Thoracic aorta (tissue), 2 donors: ENCODE measurements at places on chromosomes 1 and 21.
A peak's percentile ranks its signal among the peaks of the same experiment; 100 is the strongest.

- H3K36me3 ChIP-seq = no peaks in the 10 kb centered on the region
- no peak overlapping the region for H3K4me3 ChIP-seq
Observed at GRCh38 chr1:230572121-230573105, 69.9 kb upstream of the COG2 start.

DNA sequence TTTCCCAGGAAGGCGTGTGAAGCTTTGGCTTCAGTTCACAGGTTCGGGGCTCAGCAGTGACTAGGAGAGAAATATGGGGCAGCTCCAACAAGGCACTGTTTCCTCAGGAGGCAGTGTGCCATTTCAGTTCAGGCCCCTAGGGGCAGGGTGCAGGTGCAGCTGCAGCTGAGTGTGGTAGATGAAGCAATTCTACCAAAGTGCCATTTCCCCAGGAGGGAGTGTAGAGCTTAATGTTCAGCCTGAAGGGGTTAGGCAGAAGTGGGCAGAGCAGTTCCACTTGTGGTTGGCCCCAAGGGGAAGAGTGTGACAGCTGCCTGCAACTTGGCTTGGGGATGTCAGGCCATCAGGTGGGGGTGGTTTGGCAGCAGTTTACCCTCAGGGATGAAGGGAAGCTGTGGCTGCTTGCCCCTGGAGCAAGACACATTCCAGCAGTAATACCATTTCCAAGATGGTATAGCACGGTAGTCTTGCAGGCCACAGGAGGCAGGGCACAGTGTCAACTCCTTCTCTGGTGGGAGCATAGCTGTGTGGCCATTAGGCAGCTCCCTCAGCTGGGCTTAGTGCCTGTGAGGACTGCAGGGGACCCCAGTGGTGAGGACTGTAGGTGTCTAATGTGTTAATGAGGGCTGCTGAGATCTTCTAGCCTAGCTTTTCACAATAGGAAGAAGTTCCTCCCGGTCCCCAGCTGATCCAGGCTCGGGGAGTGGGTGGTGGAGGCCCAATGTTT lies 34.7 kb downstream of the RGSL1 start:
- H3K36me3 ChIP-seq = no peaks in the 10 kb centered on the region
- H3K27me3 ChIP-seq = no peaks in the 10 kb centered on the region
- H3K27ac ChIP-seq = no peak overlapping the region
- no peaks in the 10 kb centered on the region for H3K4me1 ChIP-seq

DNA sequence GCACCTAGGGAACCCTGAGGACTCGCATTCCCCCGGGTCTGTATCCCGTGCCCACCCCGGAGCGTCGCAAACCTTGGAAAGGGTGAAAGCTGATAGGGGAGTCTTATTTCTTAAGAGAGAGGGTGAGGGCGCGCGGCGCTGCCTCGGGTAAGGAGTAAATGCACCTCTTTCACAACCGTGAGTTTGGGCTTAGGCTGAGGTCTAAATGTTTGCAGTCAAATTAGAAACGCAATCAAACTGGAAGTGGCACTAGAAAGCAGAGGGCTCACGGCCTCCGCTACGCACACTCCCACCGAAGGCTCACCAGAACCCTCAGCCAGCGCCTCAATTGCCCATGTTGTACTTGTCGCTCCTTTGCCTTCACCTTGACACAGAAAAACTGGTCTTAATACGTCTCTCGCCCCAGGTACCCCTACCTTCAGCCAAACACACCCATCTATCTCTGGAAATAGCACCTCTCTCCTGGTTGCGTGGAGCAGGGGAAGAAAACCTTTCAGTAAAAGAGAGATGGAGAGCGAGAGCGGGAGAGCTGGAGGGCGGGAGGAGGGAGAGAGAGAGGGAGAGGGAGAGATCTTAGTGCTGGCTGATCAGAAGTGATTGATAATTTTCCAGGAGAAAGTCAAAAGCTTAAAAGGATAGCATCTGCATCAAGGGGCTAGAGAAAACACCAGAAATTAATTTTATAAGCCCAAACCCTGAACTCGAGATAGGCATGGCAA lies 1.7 kb upstream of the HLX start:
- no peak for DNase-seq
- H3K27me3 ChIP-seq = no peaks in the 10 kb centered on the region
- no peak overlapping the region for H3K27ac ChIP-seq
- peak overlapping the region; percentile 89 for H3K4me3 ChIP-seq

DNA sequence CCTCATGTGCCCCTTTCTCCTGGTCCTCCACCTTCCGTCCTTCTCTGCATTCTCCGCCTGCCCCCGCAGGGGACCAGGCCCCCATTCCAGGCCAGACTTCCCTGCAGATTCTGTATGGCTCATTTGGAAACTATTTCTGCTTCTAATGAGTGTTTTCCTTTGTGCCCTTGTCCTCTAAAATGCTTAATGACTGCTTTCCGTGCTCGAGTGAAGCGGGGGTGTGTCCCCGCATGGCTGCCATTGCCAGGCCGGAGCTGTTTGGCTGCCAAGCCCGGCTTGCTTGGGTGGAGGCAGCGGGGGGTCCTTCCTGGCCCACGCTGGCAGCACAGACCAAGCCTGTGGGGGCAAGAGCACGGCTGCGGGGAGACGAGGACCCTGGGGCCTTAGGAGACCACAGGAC lies 299.3 kb upstream of the VAMP3 start:
- H3K27me3 ChIP-seq = no peaks in the 10 kb centered on the region
- H3K36me3 ChIP-seq = no peaks in the 10 kb centered on the region
- H3K27ac ChIP-seq = peak overlapping the region; percentile 60

GRCh38 chr1:33234131-33234530 lies 22.2 kb upstream of the ZNF362 start:
- H3K27ac ChIP-seq = no peak overlapping the region
- H3K36me3 ChIP-seq = no peaks in the 10 kb centered on the region
- no peak for DNase-seq

- H3K36me3 ChIP-seq = no peaks in the 10 kb centered on the region
- H3K27me3 ChIP-seq = no peaks in the 10 kb centered on the region
- peaks cover 78% of the 10 kb centered on the region for H3K4me1 ChIP-seq
- DNase-seq = no peak
- peak overlapping the region; percentile 87 for H3K27ac ChIP-seq
Observed at GRCh38 chr1:2314803-2315673, 76.3 kb downstream of the MORN1 start.

DNA sequence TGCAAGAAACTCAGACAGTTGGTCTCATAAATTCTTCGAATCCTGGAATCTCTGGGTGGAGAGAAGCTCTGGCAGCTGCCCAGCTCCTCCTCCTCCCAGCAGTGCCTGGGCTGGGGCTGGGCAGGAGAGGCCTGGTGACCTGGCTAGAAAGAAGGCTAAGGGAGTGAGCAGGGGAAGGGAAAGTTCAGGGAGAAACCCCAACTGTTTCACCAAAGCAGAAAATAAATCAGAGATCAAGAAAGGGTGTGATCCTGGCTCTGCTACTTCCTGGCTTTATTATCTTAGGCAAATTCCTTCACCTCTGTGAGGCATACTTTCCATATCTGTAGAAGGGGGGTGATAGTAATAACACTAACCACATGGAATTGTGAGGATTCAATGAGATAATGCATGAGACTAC lies 8.8 kb upstream of the COL16A1 start:
- peak overlapping the region; percentile 99 for H3K27ac ChIP-seq
- H3K4me3 ChIP-seq = no peak overlapping the region
- peaks cover 54% of the 10 kb centered on the region for H3K4me1 ChIP-seq
- H3K36me3 ChIP-seq = no peaks in the 10 kb centered on the region
- no peak for DNase-seq

- no peak overlapping the region for H3K4me3 ChIP-seq
- H3K4me1 ChIP-seq = no peaks in the 10 kb centered on the region
- DNase-seq = no peak
Observed at GRCh38 chr1:79945391-79945790, 938.9 kb upstream of the ADGRL4 start.

DNA sequence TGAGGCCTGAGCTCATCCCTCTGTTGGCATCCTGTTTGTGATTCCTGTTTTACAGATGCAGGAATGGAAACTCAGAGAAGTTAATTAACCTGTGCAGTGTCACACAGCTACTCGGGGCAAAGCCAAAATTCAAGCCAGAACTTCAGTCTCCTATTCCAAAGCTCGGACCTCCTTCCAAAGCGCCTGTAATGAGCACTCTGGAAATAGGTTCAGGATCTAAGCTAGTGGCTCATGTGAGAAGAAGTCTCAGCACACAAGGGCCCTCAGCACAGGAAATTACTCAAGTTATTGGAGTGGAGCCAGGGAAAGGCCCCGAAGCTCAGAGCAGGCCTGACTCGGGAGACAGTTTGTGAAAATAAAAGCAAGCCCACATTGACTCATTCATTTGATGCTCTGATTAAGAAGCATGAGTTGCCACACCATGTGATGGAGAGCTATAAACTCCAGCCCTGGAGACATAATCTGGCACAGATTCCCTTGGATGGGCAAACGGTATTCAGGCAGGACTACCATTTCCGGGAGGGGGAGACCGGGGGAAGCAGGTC lies 50.6 kb upstream of the LYST start:
- H3K27me3 ChIP-seq = no peaks in the 10 kb centered on the region
- no peaks in the 10 kb centered on the region for H3K36me3 ChIP-seq
- no peak overlapping the region for H3K4me3 ChIP-seq
- DNase-seq = peak; percentile 76

- H3K27me3 ChIP-seq = no peaks in the 10 kb centered on the region
- H3K36me3 ChIP-seq = no peaks in the 10 kb centered on the region
- H3K4me3 ChIP-seq = no peak overlapping the region
Observed at GRCh38 chr21:33886321-33886720, 29.3 kb downstream of the ATP5PO start.

GRCh38 chr1:1137256-1138045 lies 21.6 kb upstream of the C1orf159 start:
- no peak overlapping the region for H3K4me3 ChIP-seq
- no peaks in the 10 kb centered on the region for H3K36me3 ChIP-seq
- H3K27me3 ChIP-seq = no peaks in the 10 kb centered on the region
- DNase-seq = no peak

DNA sequence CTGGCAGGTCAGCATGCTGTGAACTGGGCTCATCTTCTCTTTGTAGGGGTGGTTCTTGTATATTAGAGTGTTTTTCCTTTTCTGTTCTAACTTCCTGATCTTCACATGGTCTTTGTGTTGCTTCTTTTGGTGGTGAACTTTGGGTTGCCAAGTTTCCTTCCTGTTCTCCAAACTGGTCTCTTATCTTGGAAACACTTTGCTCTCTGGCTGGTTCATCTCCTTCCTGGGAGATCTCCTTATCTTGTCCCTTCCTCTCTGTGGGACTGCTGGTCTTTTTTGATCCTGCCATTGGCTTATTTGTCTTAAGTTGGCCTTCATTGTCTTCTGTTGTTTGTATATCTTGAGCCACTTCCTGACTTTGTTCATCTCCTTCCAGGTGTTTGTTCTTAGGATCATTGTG lies 2.1 kb downstream of the TCHHL1 start:
- no peaks in the 10 kb centered on the region for H3K4me1 ChIP-seq
- no peak overlapping the region for H3K4me3 ChIP-seq
- H3K36me3 ChIP-seq = no peaks in the 10 kb centered on the region

GRCh38 chr1:229420765-229421164 lies 13.1 kb downstream of the ACTA1 start:
- no peaks in the 10 kb centered on the region for H3K36me3 ChIP-seq
- H3K27ac ChIP-seq = no peak overlapping the region
- H3K4me1 ChIP-seq = no peaks in the 10 kb centered on the region
- no peak overlapping the region for H3K4me3 ChIP-seq
- H3K27me3 ChIP-seq = no peaks in the 10 kb centered on the region
- DNase-seq = no peak

DNA sequence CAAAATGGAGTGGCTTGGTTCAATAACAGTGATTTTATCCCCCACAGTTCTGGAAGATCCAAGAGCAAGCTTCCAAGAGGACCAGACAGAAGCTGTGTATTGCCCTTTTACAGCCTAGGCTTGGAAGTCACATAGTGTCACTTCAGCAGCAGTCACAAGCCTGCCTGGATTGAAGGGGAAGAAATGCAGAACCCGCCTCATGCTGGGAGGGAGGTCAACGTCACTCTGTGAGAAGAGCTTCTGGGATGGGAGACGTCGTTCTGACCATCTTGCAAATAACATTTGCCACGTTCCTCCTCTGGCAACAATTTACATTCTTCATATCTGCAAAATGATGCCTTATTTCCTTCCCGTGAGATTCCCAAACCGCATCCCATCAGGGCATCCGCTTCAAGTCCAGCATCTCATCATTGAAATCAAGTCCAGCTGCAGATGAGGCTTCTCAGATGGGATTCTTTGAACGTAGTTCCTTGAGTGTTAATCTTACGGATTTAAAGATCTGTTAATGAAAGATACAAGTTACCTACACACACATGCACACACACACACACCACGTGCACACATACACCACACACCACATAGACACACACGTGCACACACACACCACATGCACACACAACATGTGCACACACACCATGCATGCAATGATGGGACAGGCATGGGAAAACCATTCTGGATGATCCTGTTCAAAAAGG lies 23.9 kb upstream of the KIF1B start:
- no peaks in the 10 kb centered on the region for H3K36me3 ChIP-seq
- no peaks in the 10 kb centered on the region for H3K27me3 ChIP-seq
- H3K4me3 ChIP-seq = no peak overlapping the region
- DNase-seq = no peak

DNA sequence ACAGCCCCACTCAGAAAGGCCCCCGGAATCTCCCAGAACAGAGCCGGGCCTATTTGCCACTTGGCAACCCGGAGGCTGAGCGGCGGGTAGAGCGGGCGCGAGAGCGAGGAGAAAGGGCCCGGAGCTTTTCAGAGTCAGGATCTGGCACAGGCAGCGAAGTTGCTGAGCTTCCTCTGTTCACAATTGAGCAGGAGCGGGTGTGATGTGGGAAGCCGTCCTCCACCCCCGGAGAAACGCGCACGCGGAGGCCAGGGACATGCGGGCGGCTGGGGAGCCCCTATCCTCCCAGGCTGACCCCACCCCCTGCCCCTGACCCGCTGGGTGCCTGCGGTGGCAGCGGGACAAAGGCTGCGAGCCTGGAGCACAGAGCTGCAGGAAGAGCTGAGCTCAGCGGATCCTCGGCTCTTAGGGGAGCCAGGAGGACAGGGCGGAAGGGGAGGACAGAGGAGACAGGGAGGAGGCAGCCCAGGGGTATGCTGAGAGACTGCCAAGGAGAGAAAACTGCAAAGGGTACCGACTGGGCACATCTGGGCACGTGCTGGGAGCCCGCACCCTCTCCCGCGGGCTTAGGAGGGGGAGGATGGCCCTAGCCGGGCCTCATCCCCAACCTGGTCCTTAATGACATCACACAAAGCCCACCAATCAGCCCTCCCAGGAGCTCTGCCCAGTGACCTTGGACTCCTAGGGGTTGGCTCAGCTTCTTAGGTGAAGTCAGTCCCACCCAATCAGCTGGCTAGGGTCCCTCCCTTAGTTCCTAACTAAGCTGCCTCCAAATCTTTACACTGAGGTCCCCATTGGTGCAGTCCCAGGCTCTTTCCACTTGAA lies 9.3 kb downstream of the KIF21B start:
- H3K4me3 ChIP-seq = peak overlapping the region; percentile 48
- no peak overlapping the region for H3K27ac ChIP-seq
- H3K36me3 ChIP-seq = no peaks in the 10 kb centered on the region
- no peak for DNase-seq
- H3K4me1 ChIP-seq = peaks cover 11% of the 10 kb centered on the region

DNA sequence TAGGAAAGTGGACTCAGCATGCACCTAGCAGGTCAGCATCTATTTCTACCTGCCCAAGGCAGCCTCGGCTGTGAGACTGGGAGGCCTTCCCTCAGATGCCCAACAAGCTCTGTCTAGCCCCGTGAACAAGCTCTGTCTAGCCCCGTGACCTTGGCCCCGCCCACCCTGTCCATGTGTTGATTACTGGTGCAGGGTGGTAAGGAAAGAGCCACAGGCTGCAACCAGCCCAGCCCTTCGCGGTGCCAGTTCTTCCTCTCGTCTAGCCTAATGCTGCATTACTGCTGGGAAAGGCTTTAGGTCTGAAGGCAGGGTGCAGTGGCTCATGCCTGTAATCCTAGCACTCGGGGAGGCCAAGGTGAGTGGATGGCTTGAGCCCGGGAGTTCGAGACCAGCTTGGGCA lies 2.2 kb downstream of the GPR153 start:
- H3K36me3 ChIP-seq = no peaks in the 10 kb centered on the region
- H3K27me3 ChIP-seq = peaks cover 4% of the 10 kb centered on the region
- no peak for DNase-seq

- no peak overlapping the region for H3K4me3 ChIP-seq
- H3K27ac ChIP-seq = no peak overlapping the region
- H3K4me1 ChIP-seq = no peaks in the 10 kb centered on the region
Observed at GRCh38 chr1:31196685-31197084, 43.0 kb downstream of the NKAIN1 start.
